ENCODE measurements at places on chromosomes 2 and 18.

- DNase-seq, result no peak
Observed at GRCh38 chr2:168034616-168035015, 212.8 kb downstream of the STK39 start.

GRCh38 chr2:1910021-1910420 lies 165.7 kb upstream of the PXDN start:
- no peak for DNase-seq

DNA sequence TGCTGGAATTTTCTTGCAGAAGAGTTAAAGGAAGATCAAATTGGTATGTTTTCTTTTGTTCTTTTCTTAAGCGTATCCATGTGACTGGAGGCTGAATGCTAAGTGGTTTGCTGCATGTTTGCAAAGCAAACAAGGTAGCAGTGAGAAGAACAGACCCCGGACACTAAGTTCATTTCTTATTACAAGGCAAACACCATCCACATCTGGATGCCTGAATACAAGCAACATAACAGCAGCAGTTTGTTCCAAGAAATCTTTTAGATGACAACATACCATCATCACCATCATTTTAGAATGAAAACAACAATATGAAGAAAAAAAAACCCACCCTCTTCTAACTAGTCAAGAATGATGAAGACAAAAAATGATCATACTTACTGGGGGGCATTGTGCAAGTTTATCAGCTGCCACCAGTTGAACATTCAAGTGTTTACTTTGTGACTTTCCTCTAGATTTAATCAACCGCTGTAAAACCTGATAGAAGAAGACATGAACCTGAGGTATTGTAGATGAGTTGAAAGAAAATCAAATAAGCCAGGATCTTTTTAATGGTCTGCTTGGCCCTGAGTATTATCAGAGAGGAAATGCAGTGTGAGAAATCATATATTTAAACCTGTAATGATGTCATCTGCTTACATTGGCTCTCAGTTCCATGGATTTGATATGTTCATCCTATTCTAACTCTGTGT lies 25.0 kb upstream of the ARL5A start:
- no peak for DNase-seq

GRCh38 chr2:10973766-10974165 lies 62.0 kb downstream of the KCNF1 start:
- no peak for DNase-seq

GRCh38 chr2:24730481-24730880 lies 62.7 kb downstream of the PTRHD1 start:
- DNase-seq, result no peak

DNA sequence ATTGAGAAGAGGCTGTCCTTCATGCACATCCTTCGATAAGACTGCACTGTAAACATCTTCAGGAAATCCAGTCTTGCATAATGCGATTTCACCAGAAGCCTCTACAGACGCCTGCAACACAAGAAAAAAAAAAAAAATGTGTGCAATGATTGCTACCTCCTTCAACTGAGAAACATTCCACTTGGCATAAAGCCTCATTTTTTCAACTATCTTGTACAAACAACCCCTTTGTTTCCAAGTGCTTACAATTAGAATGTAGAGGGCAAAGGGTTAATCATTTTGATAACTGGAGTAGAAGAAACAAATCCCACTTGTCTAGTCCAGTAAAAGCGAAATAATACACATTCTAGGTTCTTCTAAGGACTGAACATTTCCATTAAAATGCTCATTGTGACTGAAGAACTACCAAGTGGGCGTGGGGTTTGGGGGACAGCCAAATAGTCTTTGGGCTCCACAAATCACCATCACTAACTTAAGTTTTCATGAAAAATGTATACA lies 29.2 kb downstream of the CDH2 start:
- DNase-seq, result no peak

DNA sequence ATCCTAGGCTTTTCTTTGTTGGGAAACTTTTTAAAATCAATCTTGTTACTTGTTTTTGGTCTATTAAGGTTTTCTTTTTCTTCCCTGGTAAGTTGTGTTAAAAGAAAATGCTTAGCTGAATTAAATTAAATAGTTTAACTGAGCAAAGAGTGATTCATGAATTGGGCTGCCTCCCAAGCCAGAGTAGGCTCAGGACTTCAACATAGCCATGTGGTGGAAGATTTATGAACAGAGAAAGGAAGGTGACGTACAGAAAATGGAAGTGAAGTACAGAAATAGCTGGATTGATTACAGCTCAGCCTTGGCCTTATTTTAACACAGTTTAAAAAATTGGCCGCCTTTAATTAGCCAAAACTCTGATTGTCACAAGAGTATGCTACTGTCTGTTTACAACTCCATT lies 27.9 kb upstream of the GALNT5 start:
- DNase-seq, result no peak

Measured in right forelimb (tissue), 1 donor.